ENCODE measurements at places on chromosomes 13 and 19.

GRCh38 chr19:56900573-56901097, 60.1 kb upstream of the PEG3 start:
- no peak for DNase-seq

GRCh38 chr13:79540504-79540903, 59.5 kb downstream of the NDFIP2 start:
- DNase-seq = no peak

DNA sequence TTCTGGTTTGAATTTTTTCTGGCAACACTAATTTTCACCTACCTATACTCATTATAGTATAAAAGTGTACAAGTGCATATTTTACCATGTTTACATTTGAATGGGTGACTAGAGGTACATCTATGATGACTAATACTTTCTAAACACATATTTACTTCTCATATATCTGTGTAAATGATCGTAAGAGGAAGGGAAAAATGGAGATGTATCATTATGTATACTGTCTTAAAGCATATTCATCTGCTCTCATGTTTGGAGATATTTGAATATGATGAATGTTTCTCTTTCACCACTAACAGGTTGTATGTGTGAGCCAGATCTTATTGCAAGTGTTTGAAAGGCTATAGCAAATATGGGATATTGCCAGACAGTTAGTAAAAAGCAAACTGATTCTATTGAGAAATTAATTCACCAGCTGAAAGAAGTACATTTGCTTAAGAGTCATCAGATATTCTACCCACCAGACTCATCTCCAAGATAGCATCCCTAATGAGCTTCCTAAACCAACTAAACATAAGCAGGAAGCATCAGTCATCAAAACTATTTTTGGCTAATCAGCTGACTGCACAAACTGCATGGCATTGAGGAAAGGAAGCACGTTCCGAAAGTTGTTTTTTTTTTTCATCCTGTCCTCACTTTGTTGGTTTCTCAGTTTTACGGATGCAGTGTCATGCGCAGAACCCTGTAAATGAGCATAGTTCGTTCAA, 738.2 kb downstream of the GPC5 start:
- DNase-seq = peak; percentile 1

- no peak for DNase-seq
Measured at GRCh38 chr13:62625214-62625881, 1209.7 kb upstream of the PCDH20 start.

GRCh38 chr13:90108547-90108946, 1238.9 kb upstream of the MIR17HG start:
- DNase-seq = no peak

- no peak for DNase-seq
Measured at GRCh38 chr13:98842070-98842469, 89.6 kb upstream of the SLC15A1 start.

DNA sequence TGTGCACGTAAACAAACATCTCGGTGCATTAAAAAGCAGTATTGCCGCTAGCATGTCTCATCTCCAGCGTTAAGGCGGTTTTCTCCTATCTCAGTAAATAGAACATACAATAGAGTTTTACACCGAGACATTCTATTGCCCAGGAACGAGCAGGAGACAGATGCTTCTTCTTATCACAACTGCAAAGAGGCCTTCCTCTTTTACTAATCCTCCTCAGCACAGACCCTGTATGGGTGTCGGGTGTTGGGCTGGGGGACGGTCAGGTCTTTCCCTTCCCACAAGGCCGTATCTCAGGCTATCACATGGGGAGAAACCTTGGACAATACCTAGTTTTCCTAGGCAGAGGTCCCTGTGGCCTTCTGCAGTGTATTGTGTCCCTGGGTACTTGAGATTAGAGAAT, 21.2 kb downstream of the ZNF233 start:
- no peak for DNase-seq

GRCh38 chr13:85166891-85167290, 632.3 kb downstream of the SLITRK6 start:
- DNase-seq = no peak

DNA sequence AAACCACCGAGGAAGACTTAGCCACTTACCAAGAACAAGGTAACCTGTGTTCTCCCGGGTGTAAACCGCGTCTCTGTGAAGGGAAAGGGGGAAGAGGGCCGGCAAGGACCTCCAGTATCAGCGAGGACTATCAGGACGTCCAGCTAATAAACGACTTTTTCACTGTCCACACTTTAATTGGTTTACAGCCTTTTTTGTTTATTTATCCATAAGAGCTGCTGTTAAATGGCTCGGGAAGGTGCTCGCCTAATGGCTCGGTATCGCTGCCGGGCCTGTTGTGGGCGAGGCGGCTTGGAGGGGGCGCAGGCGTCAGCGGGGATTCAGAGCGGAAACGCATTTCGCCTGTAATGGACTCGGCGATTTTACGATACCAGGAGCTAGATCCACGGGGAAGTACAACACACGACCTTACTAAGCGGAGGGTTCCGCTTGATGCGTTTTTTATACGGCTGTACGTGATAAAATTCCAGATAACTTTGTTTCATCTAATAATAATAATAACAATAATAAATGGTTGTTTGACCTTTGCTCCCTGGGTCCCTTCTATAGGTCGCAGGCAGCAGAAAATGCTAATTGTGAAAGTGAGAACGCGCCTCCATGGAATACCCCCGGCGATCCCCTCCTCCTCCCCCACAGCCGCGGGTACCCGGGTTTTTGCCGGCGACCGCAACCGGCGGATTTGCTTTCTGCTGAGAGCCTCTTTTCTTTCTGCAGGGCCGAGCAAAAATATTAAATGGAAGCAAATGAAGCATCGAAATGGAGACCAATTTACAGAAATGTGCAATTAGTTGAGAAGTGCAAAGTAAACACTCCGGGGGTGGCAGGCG, 2.5 kb upstream of the PDX1 start:
- no peak for DNase-seq

- DNase-seq = no peak
Measured at GRCh38 chr13:29000826-29001225, 180.7 kb downstream of the MTUS2 start.

GRCh38 chr13:50699874-50700663, 143.4 kb downstream of the DLEU7 start:
- DNase-seq = no peak

- DNase-seq = no peak
Measured at GRCh38 chr19:8456064-8456463, 11.3 kb downstream of the HNRNPM start.

DNA sequence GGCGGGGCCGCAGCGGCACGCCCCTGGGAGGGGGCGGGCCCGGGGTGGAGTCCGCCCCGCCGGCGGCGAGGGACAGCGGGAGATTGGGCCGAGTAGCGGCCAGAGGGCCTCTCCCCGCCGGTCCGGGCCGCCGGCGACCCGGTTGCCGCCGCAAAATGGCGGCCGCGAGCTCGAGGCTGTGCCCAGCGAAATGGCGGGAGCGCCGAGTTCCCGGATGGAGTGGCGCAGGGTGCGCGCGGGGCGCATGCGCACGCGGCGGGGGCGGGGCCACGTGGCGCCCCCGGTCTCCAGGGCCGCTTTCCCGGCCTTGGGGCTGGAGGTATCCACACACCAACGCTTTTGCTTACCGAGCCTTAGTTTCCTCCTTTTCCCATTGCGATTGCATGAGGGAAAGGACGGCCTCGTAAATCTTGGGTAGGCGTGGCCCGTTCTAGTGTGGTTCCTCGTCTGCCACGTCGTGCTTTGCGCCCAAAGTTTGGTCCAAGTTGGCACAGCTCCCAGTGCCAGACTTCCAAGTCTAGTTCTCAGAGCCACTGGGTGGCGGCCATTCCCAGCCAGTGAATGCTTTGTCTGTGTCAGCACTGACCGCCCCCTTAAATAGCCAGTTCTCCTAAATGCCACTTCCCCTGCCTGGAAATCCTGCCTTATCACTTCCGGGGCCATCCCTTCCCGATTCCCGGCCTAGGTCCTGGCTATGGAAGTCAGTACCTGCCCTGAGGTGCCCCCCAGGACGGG, 513 bp downstream of the CIRBP start:
- DNase-seq = peak; percentile 95

- no peak for DNase-seq
Measured at GRCh38 chr13:113293686-113294085, 3.4 kb upstream of the LAMP1 start.

DNA sequence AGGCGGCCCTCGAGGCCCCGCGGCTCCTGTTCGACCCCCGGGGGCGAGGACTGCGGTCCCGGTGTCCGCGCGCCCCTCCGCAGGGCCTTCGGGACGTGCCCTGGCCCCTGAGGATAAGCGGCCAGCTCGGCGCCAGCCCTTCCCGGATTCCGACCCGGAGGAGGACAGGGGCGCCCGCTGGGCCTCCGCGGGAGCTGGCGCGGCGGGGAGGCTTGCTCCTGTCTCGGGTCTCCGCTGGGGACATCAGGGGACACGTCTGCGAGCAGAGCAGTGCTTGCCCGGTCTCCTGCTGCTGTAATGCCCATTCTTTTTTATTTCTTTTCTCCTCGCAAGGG, 829 bp downstream of the B3GLCT start:
- no peak for DNase-seq

- DNase-seq = peak; percentile 37
Measured at GRCh38 chr19:27794494-27795042, 1418.4 kb downstream of the UQCRFS1 start.

- no peak for DNase-seq
Measured at GRCh38 chr19:20165971-20166592, 932 bp upstream of the ZNF486 start.

- no peak for DNase-seq
Measured at GRCh38 chr13:66927562-66927961, 302.6 kb downstream of the PCDH9 start.

GRCh38 chr19:16117594-16118033, 5.9 kb downstream of the RAB8A start:
- DNase-seq = no peak

DNA sequence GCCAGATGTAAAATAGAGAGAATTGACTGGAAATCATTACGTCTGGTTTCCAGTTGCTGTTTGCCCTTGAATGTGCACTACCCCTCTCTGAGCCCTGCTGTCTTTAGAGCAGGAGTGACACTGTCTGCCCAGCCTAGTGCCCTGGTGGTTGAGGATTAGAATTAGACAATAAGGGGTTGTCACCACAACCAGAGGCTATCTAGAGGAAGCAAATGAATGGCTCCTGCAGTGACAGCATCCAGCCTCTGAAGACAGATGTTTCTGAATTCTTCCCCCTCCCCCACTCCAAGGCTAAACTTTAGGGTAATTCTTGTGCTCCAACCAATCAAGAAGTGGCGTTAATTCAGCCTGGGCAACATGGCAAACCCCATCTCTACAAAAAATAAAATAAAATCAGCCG, 2.0 kb downstream of the RAB8A start:
- no peak for DNase-seq

DNA sequence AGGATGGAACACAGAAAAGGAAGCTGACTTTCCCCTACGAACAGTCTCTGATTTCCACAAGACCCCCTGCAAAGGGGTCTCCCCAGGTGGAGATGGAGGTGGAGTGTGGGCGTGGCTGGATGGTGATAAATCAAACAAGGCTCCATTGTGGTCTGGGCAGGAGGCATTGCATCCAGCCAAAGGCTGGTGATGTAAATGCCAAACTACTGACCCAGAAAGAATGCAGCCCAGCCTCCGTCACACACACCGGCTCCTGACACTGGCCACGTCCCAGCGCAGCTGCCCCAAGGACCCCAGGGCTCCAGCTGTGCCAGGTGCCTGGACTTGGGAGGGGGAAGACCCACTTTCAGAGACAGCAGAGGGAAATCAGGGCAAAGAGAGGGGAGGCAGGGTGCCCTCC, 6.3 kb downstream of the SLC7A1 start:
- DNase-seq = peak; percentile 25

DNA sequence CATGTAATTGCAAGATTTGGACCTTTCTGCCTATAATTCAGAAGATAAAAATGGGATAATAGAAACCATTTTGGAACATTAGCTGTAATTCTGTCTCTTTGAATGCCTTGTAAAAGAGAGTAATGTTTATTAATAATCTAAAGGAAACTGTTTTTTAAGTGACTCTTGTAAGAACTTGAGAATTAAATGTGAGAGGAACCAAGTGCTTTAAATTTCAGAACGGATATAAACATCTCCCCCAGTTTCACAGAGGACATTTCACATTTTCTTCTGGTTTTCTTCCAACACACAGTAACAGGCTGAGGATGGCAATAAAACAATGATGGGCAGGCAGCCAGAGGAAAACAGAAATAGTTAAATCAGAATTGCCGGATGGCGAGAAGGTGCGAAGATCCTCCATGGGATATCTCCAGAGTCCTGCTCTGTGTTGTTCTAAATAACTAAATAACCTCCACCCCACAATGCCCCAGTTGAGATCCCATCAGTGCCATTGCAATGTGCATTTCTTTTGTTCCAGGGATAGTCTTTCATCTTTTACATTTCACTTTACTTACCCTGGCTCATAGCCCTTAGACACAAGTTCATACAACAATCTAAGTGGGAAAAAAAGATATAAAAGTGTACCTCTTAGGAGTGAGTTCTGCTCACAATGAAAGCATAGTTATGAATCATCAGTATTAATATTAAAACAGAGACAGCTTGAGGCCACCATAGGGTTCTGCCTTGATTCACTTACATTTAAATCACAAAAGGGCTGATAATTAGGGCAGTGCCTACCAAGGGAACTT, 73.3 kb downstream of the TNFRSF19 start:
- no peak for DNase-seq

GRCh38 chr13:70585109-70585508, 476.9 kb upstream of the KLHL1 start:
- no peak for DNase-seq

DNA sequence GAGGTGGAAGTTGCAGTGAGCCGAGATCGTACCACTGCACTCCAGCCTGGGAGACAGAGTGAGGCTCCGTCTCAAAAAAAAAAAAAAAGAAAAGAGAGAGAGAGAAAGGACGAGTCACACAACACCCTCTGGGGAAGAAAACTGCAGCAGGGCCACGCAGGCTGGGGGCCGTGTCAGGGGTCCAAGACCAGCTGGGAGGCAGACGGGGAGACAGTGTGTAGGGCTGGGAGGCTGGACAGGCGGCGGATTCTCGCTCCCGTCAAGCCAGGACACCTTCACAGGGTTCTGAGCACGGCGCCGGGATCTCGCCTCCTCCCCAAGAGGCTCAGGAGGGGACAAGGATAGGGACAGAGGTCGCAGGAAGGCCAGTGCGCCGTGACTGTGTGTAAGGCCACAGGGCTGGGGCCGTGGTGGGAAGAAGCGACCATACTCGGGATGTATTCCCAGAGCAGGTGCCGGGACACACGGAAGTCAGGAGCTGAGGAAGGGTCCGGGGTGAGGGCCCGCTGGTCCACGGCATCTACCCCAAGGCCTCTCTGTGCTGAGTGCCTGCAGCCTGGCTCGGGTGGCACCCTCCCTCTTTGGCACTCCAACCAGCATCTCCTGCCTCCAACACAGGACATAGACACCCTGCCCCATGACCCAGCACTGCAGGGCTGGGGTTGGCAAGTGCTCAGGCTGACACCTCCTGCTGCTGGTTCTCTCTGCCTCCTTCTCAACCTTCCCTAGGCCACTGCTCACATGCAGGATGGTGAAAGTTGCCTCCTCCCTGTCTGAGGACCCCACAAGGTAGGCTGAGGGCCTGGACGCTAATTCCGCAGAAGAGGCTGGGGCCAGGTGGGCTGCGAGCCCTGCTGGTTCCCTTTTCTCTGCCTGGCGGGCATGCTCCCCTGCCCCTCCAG, 21.2 kb downstream of the ZNF787 start:
- no peak for DNase-seq

DNA sequence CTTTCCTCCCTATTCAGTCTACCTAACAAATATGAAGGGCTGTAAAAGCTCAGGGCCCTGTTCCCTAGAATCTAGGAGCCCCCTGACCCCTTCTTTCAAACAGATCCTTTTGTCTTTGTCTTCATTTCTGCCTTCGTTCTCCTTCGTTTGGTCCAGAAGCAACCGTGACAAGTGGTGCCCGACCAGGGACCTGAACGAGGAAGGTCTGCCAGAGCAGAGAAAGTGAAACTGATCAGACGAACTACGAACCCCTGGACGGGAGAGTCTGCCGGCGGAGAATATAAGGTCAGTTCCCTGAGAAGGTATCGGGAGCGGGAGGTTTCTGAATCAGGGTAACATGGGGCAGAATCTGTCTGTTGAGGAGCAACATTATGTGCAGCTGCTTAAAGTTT, 751 bp downstream of the ERVK3-1 start:
- DNase-seq = peak; percentile 14
